HL-60 (cell line): ENCODE measurements at places on chromosomes 5 and 9.

GRCh38 chr9:36258208-36258995, at the start of gene GNE:
GNE (minus strand) TSS chr9:36258448; CDS start chr9:36249355, 9,093 bp downstream.
- DNase-seq, result peak; percentile 58

- no peak for DNase-seq
These were observed 21.1 kb downstream of the VCP start for GRCh38 chr9:35051069-35051967.

GRCh38 chr5:53453898-53454718, 26.3 kb upstream of the FST start:
- no peak for DNase-seq

DNA sequence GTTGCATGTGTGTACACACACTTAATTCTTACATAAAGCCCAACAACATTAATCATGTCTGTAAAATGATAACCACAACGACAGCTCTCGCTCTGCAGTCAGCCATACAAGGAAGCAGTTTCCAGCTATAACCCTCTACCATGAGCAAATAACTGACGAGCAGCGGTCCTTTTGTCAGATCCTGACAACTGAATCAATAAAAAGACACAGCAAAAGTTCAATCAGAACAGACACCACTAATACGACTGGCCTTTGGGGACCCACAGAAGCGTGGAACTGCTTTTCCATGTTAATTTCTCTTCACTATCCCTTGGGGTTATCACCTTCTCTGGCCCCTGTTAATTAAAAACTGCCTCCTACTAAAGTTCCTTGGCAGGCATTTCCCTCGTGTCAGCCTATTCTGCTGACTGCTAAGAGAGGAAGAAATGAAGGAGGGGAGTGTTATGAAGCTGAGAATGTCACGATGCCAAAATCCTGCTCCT, 722.8 kb upstream of the GRAMD2B start:
- no peak for DNase-seq

DNA sequence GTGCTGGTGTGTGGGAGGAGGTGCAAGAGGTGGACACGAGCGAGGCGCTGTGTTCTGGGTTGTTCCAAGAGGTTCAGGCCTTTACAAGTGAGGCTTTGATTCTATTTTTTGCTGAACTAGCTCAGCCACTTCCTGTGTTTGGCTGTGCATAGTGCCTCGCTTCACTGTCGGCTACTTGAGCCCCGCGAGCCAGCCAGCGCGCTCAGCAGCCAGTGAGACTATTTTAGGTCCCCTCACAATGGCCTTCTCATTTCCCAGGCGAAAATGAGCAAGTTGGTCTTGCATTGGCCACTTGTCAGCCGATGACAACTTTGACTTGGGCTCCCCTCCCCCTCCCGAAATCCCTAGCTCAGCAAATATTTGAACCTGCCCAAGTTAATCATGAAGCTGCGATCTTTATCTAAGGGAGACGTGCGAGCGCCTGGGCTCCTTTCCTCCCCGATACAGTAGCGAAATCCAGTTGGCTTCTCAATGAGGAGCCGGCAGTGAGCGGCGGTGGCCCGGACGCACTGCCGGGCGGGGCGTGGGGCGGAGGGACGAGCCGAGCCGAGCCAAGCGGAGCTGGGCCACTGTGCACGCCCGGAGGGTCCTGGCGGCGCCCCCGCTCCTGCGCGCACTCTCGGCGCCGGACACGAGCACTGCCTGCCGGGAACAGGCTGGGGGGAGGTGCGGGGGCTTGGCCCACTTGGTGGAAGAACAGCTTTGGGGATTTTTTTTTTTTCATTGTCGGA, 72.6 kb downstream of the PIK3R1 start:
- DNase-seq, result no peak
